ENCODE measurements at places on chromosomes 6 and 20.

DNA sequence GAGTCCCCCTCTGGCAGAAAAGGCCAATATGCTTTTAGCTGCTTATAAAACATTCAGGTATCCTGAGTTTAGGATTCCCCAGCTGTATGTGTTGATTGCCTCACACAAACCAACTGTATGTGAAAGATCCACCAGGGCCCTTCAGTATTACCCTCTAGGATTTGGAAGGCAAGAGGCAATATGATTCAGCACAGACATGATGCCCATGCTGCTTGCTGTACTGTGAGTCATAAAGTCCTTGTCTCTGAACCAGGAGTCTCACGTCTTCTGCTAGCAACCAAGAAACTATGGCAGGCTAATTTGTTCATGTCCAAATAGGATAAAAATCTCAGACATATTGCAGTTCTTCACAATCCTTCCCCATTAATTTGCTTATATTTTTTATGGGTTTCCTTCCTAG lies 789.2 kb upstream of the SLC35B3 start:
- DNase-seq: no peak

GRCh38 chr6:108113557-108114519 lies 39.3 kb upstream of the OSTM1 start:
- no peak for DNase-seq

- DNase-seq: no peak
Measured at GRCh38 chr6:7004581-7005297, 103.0 kb upstream of the RREB1 start.

DNA sequence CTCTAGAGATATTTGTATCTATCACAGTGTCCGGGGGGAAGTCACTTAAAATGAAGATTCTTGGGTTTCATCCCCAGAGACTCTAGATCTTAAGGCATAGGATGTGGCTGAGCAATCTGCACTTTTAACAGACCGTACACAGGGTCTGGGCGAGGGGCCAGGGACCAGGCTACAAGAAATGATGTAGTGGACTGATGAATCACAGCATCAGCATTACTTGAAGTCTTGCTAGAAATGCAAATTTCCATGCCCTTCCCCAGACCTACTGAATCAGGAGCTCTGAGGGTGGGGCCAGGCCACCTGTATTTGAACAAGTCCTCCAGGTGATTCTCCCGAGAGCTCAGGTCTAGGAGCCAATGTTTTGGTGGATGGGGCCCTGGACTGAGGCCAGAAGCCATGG lies 168.4 kb downstream of the DOK5 start:
- DNase-seq: no peak

DNA sequence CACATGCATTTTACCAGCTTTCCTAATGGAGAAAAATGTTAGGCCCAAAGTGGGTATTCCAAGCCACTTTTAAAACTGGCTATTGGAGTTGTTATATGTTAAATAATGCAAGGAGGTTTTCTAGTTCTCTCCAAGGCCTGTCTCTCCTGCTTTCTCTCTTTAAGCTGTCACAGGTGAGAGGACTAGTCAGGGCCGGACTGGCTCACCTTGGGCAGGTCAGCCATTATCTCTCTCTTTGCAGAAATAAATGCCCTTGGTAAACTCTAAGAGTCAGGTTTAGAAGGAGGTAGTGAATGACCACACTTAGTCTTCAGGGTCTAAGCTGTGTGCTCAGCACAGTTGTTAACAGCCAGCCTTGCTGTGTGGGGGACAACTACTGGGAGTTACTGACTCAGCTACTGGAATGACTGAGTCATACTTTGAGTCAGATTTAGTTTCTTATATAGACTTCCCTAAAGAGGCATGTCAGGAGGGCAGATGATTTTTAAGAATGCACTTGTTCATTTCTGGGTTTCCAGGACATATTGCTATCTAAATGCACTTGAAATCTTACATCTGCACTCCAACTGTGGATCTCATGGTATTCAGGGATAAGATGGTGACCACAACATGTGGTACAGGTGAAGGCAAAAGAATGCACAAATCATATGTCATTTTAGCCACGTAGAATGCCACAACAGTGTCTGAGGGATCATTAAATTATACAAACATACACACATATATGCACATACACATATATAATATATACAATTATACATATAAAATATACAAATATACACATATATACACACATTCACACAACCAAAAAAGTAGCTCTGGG lies 719.4 kb downstream of the EPM2A start:
- no peak for DNase-seq

DNA sequence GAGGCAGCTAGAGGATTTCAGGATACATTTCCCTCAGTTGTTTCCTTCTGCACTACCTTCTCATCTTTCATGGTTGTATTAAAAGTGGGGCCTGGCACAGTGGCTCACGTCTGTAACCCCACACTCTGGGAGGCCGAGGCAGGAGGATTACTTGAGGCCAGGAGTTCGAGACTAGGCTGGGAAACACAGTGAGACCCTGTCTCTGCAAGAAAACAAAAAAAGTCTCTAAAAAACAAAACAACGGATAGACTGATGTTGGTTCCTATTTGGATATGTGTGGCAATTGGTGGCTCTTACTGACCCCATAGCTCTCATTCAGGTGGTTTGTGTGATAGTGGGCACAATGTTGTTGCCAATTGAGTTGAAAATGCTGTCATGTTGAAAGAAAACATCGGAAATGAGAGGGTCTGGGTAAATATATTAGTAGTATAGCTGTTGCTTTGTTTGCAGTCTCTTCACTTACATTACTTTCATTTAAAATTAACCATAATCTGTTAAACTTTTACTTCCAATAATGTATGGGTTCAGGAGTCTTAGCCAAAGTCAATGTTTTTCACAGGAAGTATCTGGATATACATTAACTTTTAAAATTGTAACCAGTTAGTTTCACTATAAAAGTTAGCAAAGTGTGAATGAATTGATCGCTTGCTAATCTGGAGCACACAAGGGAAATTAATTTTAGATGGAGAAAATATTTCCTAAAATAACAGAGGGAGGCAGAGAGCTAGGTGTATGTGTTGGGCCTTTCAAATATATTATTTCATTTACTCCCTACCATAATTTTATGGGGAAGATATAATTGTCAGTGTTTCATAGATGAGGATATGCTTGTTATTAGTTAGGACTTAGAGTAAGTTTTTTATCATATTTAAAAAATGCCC lies 31.1 kb downstream of the UTRN start:
- no peak for DNase-seq

DNA sequence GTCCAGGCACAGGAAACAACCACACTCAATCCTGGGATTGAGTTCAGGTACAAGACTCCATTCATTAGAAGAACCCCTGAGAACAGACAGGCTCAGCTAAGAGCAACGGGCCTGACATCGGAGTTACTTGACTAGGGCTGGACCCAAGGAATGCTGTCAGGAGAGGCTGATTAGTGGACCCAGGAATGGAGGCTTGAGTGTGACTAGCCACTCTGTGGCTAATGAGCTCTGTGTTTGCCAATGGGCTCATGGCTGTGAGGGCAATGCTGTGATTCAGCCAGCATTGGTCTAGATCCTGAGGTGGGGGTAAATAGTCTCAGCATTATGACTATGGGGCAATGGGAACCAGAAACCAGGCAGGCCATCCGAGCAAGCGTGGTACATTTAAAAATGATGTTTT lies 71.8 kb downstream of the RIOK1 start:
- no peak for DNase-seq
